ENCODE measurements at places on chromosomes 5 and 9.
A peak's percentile ranks its signal among the peaks of the same experiment; 100 is the strongest.

GRCh38 chr5:62786099-62786498 lies 207.5 kb downstream of the LRRC70 start:
- no peak for DNase-seq

DNA sequence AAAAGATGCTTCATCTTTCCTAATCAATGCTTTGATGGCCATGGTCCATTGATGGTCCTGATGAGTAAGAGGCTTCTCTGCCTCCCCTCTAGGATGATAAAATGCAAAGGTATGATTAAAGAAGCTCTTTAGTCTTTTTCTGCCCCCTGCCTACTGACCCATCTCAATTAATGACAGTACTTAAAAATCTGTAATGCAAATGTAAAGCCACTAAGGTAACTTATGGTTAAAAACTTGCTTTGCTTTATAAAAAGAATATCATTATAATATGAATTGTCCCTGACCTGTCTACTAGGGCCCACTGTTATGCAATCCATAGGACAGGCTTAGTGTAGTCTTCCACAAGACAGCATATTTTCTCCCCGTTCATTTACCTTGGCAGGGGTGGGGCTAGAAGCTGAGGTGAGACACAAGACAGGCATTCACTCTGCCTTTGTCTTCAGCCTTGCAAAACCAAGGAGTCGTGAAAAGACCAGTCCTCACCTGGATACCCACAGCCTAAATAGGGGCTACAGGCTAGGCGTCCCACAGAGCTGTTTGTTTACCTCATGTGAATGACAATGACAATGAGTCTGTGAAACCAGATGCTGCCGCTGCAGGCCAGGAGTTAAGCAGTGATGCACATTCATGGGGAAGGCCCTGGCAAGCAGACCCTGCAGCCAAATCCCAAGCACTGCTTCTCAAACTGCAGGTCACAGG lies 60.4 kb downstream of the BNC2 start:
- DNase-seq, result no peak

- DNase-seq, result no peak
Measured at GRCh38 chr5:126503602-126504104, 80.4 kb downstream of the GRAMD2B start.

DNA sequence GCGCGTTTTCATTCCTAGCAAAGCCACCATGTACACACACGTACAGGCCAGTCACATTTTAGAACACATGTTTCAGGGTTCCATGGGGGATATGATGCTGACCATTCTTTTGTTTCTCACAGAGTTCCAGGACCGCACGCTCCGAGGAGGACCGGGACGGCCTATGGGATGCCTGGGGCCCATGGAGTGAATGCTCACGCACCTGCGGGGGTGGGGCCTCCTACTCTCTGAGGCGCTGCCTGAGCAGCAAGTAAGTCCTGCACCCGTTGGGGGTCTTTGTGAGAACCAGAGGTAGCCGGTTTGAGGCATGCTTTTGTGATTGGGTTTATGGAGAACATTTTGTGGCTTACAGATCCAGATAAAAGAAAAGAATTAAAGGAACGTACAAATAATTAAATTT lies 30.8 kb downstream of the ADAMTSL1 start:
- DNase-seq, result no peak

GRCh38 chr5:154977409-154977808 lies 36.1 kb upstream of the KIF4B start:
- DNase-seq, result no peak

- DNase-seq, result peak; percentile 79
Measured at GRCh38 chr5:95823738-95824609, 1.4 kb upstream of the GLRX start.

DNA sequence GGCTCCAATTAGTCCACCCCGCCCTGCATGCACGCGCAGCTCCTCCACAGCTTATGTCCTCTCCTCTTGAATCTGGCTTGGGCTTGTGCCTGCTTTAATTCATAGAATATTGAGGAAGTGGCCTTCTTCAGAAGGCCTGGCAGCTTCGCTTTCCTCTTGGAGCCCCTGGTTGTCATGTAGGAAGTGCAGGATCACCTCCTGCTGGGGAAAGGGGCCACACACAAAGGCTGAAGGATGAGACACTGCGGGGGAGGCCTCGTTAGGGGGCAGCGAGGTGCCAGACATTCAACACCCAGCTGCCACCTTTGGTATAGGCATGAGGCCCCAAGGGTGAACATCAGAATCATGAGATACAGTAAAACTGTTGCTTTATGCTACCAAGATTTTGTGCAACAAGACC lies 2.7 kb upstream of the CNOT6 start:
- DNase-seq, result no peak

DNA sequence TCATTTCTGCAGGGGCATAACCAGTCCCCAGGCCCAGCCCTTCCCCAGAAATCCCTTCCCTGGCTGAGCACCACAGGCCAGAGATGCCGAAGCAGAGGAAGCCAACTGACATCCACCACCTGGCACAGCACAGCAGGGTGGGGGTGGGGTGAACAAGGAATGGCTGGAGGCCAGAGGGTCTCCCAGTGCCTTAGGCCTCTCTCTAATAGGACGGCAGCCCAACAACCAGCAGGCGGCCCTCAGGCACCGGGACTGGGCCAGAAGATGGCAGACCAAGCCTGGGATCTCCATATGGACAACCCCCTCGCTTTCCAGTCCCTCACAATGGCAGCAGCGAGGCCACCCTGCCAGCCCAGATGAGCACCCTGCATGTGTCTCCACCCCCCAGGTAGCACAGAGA lies 13.2 kb downstream of the PDLIM4 start:
- no peak for DNase-seq

DNA sequence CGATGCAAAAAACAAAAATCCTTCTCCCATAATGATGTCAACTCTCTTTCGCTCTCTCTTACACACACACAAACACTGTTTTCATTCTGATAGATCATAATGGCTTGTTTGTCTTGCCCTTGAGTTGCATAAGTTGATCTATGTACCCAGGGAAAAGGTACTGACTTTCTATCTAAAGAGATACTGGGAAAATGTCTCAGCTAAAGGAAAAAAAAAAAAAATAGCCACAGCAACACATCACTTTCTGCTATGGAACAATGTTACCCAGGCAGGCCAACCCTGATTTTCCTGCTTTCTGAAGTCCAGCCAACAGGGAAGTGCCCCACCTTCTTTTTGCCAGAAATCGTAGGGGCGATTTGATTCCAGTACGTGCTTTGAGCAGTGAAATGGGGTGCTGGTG lies 212.6 kb upstream of the ACTBL2 start:
- no peak for DNase-seq

GRCh38 chr5:95086927-95087815 lies 197.7 kb downstream of the MCTP1 start:
- peak; percentile 20 for DNase-seq

DNA sequence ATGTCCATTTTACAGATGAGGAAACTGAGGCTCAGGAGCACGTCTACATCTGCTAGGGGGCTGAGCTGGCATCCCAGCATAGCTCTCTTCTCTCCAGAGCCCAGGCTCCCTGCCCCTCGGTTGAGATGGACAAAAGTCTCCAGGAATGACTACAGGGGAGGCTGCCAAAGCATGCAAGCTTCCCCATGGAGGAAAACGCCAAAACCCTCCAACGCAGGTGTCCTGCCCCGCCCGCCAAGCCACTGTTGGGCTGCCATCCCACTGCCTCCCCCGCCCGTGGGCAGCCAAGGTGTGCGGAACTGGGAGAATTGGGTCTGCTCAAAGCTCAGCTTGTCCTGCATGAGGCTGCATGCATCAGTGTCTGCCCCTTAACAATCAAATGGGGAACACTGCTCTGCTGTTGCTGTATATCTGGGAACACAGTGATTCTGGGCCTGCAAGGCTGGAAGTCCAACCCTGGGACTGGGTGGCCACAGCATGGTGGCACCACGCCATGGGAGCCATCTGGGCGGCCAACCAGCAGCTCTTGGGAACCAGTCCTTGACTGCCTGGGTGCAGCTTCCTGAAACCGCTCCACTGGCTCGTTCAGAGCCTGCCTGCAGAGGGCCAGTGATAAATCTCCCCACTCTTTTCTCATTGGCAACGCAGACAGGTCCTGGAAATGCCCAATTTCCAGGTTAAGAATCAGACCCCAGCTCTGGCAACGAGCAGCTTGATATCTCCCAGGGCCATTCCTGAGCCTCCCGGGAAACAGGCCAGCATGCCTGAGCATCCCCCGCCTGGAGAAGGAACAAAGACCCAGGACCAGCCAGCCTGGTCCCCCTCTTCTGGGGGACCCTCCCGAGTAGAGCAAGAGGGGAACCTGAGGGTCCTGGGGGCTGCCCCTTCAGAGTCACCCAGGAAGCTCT lies 3.5 kb downstream of the RALGDS start:
- no peak for DNase-seq

GRCh38 chr5:72378639-72379289 lies 58.6 kb downstream of the PTCD2 start:
- DNase-seq, result no peak

DNA sequence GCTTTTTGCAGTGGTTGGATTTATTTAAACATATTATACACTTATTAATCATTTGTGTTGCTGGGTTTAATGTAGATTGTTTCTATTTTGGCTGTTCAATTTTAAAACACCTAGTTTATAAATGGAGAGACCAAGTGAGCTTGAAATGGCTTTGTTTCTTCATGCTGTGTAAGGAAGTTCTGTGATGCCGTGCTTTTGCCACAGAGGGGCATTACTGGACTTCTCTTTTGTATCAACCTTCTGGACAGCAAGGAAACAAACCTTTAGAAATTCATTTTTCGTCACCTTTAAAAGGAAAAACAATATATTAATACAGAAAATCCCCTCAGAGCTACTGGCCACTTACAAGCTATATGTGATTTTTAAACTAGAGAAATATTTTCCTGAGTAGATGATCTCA lies 81.9 kb downstream of the DMRTA1 start:
- DNase-seq, result peak; percentile 38

DNA sequence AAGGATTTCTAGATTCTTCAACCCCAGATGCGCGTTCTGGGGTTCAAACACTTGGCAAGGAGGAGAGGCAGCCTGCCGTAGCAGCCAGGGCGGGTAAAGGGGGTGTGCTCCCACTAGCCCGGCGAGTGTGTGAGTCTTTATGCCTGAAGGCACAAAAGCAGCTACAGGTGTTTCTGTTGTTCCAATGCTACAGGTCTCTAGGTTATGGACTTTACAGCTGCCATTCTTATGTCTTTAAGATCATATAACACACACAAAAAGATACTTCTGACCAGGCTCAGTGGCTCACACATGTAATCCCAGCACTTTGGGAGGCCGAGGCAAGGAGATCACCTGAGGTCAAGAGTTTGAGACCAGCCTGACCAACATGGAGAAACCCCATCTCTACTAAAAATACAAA lies 133.6 kb upstream of the RETREG1 start:
- DNase-seq, result no peak

DNA sequence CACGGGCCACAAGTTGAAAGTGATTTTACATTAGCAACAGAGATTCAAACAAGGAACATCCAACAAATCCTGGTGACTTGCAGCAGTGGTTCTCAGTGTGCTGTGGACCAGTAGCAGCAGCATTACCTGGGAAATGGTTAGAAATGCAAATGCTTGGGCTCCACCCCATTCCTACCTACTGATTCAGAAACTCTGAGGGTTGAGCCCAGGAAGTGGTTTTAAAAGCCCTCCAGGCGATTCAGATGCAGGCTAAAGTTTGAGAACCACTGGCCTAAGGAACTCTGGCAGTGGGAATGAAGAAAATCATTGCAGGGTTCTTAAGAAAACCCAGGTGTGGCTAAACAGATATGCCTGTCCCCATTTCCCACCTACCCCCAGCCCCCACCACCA lies 398.8 kb downstream of the ENC1 start:
- no peak for DNase-seq

DNA sequence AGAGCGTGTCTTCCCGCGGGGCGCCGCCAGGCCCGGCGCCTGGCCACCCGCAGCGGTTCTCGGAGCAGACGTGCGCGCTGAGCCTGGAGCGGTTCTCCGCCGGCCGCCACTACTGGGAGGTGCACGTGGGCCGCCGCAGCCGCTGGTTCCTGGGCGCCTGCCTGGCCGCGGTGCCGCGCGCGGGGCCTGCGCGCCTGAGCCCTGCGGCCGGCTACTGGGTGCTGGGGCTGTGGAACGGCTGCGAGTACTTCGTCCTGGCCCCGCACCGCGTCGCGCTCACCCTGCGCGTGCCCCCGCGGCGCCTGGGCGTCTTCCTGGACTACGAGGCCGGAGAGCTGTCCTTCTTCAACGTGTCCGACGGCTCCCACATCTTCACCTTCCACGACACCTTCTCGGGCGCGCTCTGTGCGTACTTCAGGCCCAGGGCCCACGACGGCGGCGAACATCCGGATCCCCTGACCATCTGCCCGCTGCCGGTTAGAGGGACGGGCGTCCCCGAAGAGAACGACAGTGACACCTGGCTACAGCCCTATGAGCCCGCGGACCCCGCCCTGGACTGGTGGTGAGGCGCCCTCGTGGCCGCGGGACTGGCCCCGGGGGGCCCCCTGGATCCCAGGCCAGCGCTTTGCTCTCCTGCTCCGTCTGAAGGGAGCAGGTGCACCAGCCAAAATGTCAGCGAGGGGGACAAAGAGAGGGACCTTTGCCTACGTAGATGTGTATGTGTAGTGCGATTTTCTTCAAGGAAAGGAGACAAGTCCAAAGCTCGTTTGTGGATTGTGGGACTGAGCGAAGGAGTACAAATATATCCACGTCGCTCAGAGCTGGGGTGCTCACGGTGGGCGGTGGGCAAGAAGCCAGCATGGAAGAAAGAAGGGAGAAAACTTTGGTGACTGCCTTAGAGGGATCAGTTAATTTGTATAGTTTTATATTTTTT lies 19.5 kb downstream of the BTNL9 start:
- no peak for DNase-seq

GRCh38 chr9:18688581-18689565 lies 214.9 kb downstream of the ADAMTSL1 start:
- DNase-seq, result no peak

DNA sequence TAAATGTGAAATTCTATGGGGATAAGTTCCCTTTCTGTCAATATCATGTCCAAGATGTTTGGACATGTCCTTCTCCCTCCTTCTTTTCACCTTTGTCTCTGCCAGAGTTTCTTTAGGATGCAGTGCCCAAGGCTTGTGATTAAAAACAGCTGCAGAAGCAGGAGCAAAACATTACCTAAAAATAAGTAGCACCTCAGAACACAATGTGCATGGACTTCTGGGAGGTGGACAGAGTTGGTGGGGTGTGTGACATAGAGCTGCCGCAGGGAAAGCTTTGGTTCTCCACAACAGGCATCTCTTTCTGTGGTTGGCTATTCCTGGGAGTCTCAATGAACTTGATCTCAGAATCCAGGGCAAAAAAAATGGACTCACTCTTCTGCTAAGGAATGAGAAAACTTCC lies 97.0 kb downstream of the SEC61B start:
- no peak for DNase-seq

- no peak for DNase-seq
Measured at GRCh38 chr5:93409691-93410090, 171.3 kb downstream of the NR2F1-AS1 start.

- no peak for DNase-seq
Measured at GRCh38 chr5:169691471-169691870, 54.4 kb downstream of the DOCK2 start.

GRCh38 chr9:36064448-36065037 lies 27.8 kb downstream of the RECK start:
- DNase-seq, result no peak

Measured in AML-193 (cell line).